ENCODE measurements at places on chromosomes 5 and 9. TPM values are rescaled to one million over a fixed set of nuclear protein-coding genes. Genes with fewer than 3 reads are reported as not detected.

DNA sequence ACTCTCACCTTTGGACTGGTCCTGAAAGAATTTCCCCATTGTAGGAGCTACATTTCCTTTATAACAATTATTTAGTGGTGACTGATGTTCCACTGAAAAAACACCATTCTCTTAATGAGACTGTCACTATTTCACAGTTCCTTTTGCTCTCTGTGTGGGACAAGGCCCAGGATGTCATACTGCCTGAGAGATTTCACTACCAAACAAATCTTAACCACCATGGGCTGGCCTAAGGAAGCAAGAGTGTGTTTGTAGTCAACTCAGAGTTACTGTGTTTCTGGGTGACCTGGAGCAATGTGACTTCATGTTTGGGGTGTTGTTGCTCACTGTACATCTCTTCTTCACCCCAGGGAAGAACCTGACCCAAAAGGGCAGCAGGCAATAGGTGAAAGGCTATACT, 50.1 kb upstream of the ZNF608 start:
- no peak overlapping the region for H3K27ac ChIP-seq
- no peak overlapping the region for H3K4me3 ChIP-seq
- DNase-seq, result no peak
- H3K27me3 ChIP-seq, result no peaks in the 10 kb centered on the region

DNA sequence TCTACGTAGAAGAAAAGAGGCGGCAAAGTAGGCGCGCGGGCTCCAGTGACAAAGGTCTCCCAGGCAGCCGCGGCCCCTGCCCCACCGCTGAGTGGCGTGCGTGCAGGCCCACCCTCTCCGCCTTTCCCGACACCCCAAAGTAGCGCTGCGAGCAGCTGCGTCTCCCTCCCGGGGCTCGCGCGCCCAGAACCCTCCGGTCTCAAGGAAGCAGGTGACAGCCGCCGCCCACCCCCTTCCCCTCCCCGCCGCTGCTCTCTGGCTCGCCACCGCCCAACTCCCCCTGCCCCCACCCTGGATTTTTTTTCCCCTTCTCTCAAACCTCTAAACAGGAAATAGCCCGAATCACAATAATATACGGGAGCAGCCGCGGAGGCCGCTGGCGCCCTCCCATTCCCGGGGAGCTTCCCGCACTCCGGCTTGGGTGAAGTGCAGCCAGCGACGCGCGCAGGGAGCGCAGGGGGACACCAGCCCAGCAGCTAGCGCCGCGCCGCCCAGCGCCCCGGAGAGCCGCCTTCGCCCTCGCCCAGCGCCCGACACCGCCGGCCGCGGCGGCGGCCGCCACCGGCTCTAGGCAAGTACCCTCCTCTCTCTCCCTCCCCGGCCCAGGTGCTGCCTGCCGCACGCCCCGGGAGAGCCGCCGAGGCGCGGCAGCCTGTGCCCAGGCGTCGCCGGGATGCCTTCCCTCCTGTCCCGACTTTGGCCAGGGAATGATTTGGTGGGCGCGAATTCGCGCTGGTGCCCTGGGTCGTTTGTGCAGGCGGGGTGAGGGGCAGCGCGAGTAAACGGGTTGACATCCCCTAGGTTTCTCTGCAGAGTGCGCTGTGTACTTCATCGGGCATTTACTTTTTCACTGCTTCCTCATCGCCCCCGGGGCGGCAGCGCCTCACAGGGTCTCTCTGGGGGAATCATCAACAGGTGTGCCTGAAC, 52.7 kb upstream of the TJP2 start:
- DNase-seq, result peak; percentile 74
- peak overlapping the region; percentile 87 for H3K4me3 ChIP-seq
- no peaks in the 10 kb centered on the region for H3K27me3 ChIP-seq

The PCDHB15 gene
- total RNA-seq, result 2.8 TPM

DNA sequence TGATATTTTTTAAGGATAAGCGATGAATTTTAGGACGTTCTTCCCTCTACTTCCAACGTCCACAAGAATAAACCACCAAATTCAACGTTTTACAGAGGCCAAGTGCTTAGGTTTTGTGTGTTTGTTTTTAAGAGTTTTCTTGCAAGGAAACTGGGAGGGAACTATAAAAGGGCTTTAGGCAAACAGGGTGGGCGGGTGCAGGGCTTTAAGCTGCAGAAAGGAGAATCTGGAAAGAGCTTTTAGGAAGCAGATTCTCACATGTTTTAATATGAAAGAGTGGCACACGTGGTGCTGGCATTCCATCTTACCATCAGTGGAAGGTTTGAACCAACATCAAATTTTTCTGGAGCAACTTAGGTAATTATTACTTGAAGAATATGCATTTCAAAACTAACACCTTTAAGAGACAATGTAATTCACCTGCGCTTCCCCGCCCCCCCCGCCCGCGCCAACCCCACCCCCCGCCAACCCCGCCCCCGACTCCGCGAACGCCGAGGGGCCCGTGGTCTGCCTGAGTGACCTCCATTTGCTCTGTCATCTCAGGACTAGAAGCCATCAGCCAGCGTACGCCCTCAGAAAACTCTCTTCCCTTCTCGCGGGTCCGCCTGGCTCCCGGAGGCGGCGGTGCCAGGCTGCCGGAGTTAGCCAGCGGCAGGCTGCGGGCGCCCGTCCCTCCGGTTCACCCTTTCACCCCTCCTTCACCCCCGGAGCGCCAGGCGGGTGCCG, 911 bp upstream of the PIK3R1 start:
- peak overlapping the region; percentile 95 for H3K4me3 ChIP-seq
- peaks cover 27% of the 10 kb centered on the region for H3K4me1 ChIP-seq
- H3K36me3 ChIP-seq, result no peaks in the 10 kb centered on the region

The ZNF618 gene
- 10.2 TPM for total RNA-seq

All from lower lobe of right lung (tissue), 2 donors.